ENCODE measurements at places on chromosomes 1 and 21.

DNA sequence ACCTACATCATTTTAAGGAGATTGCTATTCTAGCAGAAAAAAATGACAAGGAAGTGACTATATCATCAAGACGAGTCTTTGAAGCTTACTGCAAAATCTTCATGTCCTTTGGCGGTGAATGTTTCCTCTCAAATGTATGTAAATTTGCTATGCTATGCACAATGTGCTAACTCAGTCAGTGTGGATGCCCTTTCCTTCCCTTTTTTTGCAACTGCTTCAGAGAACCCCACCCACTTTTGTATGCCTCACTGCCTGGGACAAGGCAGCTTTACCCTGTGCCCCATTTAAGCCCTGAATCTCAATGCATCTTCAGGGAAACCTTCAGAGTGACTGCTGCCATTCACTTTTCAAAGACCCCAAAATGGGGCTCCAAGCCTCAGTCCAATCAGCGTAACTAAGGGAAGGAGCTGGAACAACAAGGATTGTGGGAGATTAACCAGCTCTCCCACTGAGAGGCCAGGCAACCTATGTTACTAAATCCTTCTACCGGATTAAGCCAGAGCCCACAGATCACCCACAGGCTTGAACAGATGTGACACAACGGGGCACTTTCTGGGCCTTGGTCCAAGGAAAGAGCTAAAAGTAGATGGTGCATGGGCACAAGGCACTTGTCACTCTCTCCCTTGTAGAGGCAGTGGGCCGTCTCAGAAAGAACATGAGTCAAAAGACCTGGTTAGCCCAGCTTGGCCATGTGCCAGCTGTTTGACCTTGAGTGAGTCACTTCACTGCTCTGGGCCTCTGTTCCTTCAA lies 154.4 kb downstream of the PLPP3 start:
- DNase-seq: no peak

- peak; percentile 94 for DNase-seq
These were observed 60.5 kb downstream of the RHBG start for GRCh38 chr1:156429313-156430060.

- DNase-seq: no peak
These were observed 25.0 kb upstream of the GBP1 start for GRCh38 chr1:89089962-89090361.

GRCh38 chr1:75274920-75275506 lies 140.8 kb downstream of the LHX8 start:
- DNase-seq: no peak

DNA sequence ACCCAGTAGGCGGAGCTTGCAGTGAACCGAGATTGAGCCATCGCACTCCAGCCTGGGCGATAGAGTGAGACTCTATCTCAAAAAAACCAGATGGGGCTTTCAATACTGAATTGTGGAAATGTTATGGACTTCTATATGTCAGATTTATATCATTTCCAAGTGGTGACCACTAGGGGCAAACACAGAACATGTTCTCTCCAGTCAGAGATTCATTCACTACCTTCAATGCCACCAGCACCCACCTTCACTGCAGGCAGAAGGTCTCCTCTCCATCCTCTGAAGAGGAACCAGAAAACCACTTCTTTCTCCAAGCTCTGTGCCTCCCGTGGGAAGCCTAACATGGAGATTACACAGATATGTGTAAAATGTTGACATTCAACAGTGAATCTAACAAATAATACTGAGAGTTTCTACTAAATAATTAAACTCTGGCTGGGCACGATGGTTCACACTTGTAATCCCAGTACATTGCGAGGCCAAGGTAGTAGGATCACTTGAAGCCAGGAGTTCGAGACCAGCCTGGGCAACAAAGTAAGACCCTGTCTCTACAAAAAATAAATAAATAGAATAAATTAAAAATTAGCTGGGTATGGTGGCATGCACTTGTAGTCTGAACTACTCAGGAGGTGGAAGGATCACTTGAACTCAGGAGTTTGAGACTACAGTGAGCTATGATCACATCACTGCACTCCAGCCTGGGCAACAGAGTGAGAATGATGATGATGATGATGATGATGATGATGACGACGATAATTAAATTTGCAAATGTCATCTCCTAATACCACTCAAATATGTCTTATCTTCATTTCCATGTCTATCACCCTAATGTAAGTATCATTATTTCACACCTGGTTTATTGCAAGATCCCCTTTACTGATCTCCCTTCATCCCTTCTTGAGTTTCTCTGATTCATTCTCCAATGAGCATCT lies 151.1 kb downstream of the ZNF281 start:
- no peak for DNase-seq

DNA sequence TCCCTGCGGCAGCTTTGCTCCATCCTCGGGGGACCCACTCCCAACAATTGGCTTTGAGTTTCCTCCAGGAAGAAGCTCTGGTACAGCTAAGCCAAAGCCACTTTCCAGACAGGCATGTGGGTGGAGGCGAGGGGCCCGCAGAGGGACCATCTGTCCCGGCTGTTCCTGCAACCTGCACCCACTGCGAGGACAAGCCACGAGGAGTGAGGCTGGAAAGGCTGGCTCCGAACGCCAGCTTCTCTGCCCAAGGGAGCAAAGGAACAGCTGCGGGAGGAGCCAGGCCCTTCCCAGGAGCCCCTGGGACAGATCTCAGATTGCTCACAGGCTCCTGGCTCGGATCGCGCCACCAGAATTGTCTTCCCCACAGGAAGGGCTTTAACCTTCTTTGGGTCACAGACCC lies 28.3 kb upstream of the PEF1 start:
- DNase-seq: peak; percentile 61

GRCh38 chr21:44943686-44944550 lies 4.1 kb downstream of the SLX9 start:
- DNase-seq: no peak

DNA sequence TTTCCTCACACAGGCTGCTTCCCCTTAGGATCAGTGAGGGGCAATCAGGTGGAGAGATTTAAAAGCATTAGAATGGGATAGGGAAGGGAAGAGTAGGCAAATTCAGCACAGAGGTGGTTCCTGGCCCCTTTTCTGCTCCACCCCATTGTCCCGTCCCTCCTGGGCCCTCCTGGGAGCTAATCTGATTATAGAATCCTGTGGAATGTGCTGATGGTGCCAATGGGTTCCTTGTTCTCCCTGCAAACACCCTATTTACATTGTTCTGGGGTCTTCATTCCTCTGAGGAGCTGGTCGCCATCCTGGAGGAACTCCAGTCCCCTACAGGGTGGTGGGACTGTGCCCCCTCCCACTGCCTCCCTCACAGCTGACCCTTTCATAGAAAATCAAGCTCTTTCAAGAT lies 34.4 kb upstream of the LRP8 start:
- DNase-seq: no peak

DNA sequence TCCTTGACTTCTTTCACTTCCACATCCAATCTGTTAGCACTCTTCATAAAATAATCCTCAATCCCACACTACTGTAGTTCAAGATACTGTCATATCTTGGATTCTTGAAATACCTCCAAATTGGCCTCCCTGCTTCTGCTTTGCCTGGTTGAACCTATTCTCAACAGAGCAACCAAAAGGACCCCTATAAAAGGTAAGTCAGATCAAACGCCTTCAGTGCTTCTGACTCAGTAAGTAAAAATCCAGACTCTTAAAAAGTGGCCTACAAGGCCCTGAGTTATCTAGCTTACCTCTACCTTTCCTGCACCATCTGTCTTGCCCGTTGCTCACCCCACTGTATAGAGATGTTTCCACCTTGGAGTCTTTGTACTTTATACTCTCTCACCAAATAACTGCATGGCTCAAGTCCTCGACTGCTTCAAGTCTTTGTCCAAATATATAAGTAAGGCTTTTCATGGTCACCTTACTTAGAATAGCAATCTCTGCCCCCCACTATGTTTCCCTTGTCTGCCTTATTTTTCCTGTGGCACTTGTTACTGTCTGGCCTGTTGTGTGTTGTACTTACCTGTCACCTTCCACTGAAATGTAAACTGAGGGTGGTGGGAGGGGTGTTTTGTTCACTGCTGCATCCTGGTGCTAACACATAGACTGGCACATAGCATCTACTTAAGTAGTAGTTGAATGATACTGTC lies 5.1 kb upstream of the PIGV start:
- no peak for DNase-seq
